ENCODE measurements at places on chromosomes 16 and 17.

DNA sequence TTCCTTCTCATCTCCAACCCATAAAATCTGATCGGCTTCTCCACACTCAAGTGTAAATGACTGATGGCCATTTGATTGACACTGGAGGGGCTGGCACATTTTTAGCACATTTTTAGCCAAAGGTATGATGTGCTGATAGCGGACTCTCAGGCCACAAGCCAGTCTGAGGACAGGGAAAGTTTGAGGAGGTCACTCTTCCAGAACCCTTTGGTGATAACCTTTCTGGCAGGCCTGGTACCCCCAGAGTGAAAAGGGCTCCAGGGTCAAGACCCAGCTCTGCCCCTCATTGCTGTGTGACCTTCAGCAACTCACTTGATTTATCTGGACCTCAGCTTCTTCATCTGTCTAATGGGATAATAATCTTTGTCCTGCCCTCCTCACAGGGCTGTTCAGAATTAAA lies 1.7 kb upstream of the NLRC5 start:
- no peak for DNase-seq

GRCh38 chr16:75294773-75295459 lies 43.5 kb upstream of the BCAR1 start:
- no peak for DNase-seq

- no peak for DNase-seq
Observed at GRCh38 chr16:13863075-13863765, 56.7 kb upstream of the ERCC4 start.

- no peak for DNase-seq
Observed at GRCh38 chr16:13919330-13919682, 648 bp upstream of the ERCC4 start.

DNA sequence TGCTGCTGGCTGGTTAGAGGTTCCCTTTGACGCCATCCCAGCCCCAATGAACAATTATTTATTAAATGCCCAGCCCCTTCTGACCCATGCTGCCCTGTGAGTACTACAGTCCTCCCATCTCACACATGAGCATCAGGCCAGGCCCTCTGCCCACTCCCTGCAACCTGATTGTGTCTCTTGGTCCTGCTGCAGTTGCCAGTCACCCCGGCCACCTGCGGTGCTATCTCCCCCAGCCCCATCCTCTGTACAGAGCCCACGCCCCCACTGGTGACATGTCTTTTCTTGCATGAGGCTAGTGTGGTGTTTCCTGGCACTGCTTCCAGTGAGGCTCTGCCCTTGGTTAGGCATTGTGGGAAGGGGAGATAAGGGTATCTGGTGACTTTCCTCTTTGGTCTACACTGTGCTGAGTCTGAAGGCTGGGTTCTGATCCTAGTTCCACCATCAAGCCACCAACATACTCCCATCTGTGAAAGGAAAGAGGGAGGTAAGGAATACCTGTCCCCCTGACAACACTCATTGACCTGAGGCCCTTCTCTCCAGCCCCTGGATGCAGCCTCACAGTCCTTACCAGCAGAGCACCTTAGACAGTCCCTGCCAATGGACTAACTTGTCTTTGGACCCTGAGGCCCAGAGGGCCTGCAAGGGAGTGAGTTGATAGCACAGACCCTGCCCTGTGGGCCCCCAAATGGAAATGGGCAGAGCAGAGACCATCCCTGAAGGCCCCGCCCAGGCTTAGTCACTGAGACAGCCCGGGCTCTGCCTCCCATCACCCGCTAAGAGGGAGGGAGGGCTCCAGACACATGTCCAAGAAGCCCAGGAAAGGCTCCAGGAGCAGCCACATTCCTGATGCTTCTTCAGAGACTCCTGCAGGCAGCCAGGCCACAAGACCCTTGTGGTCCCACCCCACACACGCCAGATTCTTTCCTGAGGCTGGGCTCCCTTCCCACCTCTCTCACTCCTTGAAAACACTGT lies 11.3 kb downstream of the CX3CL1 start:
- no peak for DNase-seq

DNA sequence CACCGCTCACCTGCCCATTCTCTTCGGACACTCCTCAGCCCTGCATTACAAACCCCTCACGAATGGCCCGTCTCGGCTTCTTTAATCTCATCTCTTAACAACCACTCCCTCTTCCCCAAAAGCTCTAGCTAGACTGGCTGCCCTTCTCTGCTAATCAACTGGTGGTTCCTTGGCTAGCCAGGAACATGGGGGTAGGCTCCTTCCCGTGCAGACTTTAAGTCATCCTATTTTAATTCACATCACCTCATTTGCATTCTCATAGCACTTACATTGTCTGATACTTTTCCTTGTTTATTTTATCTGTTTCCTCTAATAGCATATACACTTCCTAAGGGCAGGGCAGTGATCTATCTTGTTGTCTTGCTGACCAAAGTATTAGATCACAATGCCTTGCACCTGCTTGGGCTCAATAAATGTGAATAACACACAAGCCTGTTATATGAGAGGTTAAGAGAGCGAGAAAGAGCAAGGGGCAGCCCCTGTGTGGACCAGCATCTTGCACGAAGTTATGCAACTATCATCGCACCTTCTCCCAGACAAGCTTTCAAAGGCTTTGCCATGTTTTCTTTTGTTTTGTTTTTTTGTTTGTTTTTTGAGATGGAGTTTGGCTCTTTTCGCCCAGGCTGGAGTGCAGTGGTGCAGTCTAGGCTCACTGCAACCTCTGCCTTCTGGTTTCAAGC lies 9.8 kb downstream of the TP53 start:
- DNase-seq = no peak

- no peak for DNase-seq
Observed at GRCh38 chr16:10405386-10405939, 19.6 kb downstream of the ATF7IP2 start.

- no peak for DNase-seq
Observed at GRCh38 chr17:67211742-67212141, 33.3 kb downstream of the HELZ start.

DNA sequence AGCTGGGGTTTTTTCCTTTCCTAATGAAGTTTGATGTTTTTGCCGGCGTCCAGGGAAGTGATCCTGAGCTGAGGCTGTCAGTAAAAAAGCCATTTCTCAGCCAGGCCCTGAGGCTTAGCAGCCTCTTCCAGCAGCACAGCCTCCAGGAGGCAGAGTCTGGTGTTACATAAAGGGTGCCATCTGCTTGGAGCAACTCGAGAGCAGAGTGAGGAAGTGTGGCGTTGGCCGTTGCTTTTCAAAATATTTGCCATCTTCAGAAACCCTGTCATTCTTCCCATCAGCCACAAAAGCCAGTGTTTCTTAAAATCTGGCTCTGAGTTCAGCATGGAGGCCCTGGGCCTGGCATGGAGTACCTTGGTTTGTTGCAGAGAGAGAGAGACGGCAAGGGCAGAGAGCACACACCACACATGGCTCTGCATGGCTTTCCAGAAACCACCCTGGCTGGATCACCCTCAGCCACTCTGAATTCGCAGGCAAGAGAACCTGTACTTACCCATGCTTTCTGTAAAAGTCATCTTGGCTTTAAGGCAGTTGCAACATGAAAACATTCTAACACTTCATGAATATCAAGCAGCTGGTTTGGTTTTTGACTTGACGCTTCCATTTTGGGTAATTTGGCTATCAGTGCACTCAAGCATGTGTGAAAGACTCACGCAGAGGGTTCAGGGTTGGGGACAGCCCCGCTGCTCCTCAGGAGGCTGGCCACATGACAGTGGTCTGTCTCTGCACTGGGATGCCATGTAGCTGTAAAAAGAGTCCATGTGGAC lies 21.0 kb downstream of the PMM2 start:
- DNase-seq = no peak

DNA sequence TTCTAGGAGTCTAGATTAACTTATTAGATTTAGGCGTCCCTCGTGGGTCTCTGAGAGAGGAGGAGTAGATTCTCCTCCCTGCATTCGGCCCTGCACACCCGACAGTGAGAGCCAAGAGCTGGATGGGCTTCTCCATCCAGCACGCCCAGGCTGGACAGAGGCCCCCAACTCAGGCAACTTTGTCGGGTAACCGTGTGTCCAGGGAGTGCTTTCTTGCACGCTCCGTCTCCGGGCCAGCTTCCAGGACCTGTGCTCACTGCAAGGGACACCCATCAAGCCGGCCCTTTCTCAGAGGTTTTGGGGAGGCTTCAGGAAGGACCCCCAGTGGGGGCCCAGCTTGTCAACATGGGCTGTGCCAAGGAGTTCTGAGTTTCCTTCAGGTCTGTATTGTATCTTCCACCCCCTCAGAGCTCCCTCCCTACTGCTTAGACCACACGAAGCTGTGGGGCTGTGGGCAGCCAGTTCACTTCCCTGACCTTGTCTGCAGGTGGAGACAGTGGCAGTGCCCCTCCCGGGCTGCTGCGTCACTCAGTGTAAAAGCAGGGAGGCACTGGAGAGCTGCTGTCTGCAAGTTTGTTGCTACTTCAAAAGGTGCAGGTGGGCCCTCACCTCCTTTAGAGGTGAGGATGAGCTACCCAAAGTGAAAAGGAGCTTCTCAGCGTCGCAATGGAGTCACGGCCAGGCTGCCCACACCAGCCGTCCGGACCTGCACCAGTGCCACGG lies 24.0 kb upstream of the C16orf78 start:
- DNase-seq = no peak

GRCh38 chr17:44043272-44043696 lies 23.2 kb downstream of the LSM12 start:
- DNase-seq = no peak

- DNase-seq = no peak
Observed at GRCh38 chr16:11582157-11582814, 4.4 kb downstream of the LITAF start.

DNA sequence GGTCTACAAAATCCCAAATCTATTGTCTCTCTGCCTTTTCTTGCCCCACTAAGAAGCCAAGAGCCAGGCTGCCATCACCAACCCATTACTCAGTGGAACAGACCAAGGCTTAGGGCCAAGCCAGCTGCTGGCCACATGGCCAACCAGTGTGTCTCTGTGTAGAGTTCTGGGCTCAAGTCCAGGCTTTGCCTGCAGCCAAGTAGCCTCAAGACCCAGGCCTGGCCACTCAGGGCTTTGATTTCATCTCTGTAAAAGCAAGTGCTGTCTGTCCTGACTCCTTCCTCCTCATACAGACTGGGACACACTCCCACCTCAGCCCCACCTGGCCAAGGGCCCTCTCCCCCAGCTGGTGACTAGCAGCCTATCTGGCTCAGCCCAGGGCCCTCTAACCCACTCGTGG lies 14.6 kb downstream of the SREBF1 start:
- DNase-seq = no peak

DNA sequence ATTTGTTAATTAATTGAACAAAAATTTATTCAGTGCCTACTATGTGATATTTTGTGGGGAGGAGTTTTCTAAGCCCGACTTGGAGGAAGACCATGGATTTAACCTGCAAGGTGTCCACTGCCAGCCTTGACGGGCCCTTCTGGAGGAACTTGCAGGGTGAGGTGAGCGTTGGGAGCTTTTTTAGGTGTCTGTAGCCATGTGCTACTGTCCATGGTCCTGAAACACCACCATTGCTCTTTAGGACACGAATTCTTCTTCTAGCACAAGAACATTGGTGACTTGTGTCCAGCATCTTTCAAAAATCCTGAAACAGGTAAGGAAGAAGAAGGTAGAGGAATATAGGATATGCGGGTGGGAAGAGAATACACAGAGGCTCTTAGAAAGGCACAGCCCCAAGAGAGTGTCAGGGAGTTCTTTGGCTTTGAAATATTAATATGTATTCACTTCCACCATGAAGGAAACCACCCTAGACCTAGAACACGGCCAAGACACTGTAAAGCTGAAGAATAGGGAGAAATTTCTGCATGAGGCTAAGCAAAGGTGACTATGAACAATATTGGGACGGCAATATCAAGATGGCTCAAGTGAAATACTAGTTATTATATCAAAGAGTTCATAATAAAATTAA lies 27.9 kb upstream of the OR4D1 start:
- DNase-seq = no peak

- no peak for DNase-seq
Observed at GRCh38 chr16:48008011-48008525, 147.7 kb downstream of the ABCC12 start.

GRCh38 chr16:28998837-28999236 lies 14.0 kb downstream of the LAT start:
- no peak for DNase-seq

DNA sequence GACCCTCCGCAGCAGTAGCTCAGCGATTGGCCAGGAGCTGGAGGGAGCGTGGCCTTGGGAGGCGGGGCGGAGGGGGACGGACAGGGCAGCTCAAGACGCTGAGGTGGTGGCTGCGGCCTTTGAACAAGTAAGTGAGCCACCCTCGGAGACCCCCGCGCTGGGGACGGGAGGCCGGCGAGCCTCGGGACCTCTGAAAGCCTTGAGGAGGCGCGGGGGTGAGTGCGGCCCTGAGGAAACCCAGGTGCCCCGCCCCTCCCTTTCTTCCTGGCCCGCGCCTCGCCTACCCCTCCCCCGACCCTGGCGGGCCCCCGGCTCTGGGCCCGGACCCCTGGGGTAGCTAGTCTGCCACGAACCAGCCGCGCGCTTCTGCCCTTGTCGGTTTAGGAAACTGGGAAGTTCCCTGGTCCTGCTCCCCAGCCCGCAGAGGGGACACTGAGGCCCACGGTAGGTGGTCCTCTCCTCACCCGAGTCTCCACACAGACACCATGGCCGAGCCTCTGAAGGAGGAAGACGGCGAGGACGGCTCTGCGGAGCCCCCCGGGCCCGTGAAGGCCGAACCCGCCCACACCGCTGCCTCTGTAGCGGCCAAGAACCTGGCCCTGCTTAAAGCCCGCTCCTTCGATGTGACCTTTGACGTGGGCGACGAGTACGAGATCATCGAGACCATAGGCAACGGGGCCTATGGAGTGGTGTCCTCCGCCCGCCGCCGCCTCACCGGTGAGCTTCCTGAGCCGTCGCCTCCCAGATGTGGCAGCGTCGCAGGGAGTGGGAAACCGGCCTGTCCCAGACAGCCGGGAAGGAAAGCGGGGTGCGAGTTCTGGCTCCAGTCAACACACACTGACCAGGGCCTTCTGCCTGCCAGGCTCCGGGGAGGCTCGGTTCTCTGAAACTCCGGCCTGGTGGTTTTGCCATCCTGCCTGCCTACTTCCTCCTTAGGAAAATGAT lies at the start of gene MAPK7:
MAPK7 (plus strand) TSS at position 83 of the 945 bp plus-strand sequence; CDS start at position 486, 403 bp downstream.
- DNase-seq = no peak

GRCh38 chr16:53892155-53892554 lies 188.2 kb downstream of the FTO start:
- no peak for DNase-seq

- no peak for DNase-seq
Observed at GRCh38 chr16:89613231-89613953, at the start of gene DPEP1. Gene DPEP1 (plus strand): TSS chr16:89613642. CDS start chr16:89630411, 16,769 bp downstream.

- no peak for DNase-seq
Observed at GRCh38 chr16:152141-153128, at the start of gene HBZ. Gene HBZ (plus strand): TSS chr16:152644. CDS start chr16:152910, 266 bp downstream.

GRCh38 chr16:30416624-30417528 lies 9.5 kb downstream of the ZNF771 start:
- DNase-seq = no peak

DNA sequence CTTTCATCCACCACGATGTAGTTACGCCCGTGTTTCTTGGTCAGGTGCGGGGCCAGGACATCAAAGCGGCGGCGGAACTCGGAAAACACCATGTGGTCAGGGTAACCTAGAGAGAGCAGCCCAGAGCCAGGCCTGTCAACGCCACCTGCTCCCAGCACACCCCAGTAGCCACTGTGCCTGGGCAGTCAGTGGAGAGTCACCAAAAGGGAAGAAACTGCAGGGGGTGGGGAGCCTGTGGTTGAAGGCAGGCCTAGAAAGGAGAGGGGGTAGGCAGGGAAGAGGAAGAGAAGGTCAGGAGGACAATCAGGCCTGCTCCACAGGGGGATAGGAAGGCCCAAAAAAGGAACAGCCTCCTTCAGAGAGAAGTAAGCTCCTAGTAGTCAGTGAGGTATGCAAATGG lies 64.1 kb downstream of the PIPOX start:
- DNase-seq = no peak

- no peak for DNase-seq
Observed at GRCh38 chr16:8600144-8600775, 9.9 kb upstream of the TMEM114 start.
